Kidney capillary endothelial cell (primary cell): ENCODE measurements at places on chromosomes 16 and 17.

DNA sequence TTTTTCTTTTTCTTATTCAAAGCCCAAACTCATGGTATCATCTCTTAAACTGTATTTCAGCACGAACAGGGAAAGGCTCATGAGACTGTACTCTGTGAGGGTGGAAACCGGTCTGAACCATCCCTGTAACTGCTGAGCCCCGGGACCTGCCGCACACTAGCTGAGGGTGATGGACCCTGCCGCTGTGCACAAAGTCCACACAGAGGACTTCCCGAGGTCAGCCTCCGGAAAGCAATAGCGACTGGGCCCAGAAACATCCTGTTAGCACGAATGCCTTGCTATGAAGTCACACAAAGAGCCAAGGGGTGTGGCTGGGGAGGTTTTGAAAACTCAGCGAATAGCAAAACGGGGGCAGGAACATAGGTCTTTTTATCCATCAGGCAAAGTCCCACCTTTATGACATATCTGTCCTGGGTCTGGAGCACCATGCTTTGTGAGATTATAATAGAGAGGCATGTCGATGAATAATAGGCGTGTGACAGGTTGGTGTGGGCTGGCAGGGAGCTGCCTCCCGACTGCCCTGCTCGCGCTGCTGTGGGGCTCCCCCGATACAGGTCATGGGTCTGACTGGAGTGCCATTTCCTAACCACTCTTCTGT lies 33.4 kb downstream of the CDK5R1 start:
- peak; percentile 92 for DNase-seq

- no peak for DNase-seq
Measured at GRCh38 chr17:16425202-16425601, 9.8 kb downstream of the TRPV2 start.

DNA sequence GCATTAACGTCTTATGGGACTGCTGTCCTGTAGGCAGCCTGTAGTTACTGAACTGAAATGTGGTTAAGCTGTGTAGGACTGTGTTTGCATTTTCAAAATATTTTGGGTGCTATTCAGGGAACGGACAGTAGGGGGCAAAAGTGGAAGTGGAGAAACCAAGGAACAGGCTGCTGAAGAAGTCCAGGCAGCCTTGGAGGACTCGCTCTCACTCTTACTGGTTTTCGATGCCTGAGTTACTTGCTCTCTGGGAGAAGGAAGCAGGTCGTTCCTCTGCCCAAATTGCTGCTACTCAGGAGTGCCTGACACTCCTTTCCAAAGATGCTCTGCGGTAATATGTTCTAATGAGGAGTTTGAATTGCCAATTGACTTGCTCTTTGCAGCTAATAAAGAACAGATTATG lies 64.5 kb upstream of the RBFOX1 start:
- DNase-seq: peak; percentile 7

GRCh38 chr17:30468465-30468864 lies 8.7 kb upstream of the GOSR1 start:
- no peak for DNase-seq

GRCh38 chr17:73272906-73273218 lies 11.2 kb upstream of the CPSF4L start:
- no peak for DNase-seq

DNA sequence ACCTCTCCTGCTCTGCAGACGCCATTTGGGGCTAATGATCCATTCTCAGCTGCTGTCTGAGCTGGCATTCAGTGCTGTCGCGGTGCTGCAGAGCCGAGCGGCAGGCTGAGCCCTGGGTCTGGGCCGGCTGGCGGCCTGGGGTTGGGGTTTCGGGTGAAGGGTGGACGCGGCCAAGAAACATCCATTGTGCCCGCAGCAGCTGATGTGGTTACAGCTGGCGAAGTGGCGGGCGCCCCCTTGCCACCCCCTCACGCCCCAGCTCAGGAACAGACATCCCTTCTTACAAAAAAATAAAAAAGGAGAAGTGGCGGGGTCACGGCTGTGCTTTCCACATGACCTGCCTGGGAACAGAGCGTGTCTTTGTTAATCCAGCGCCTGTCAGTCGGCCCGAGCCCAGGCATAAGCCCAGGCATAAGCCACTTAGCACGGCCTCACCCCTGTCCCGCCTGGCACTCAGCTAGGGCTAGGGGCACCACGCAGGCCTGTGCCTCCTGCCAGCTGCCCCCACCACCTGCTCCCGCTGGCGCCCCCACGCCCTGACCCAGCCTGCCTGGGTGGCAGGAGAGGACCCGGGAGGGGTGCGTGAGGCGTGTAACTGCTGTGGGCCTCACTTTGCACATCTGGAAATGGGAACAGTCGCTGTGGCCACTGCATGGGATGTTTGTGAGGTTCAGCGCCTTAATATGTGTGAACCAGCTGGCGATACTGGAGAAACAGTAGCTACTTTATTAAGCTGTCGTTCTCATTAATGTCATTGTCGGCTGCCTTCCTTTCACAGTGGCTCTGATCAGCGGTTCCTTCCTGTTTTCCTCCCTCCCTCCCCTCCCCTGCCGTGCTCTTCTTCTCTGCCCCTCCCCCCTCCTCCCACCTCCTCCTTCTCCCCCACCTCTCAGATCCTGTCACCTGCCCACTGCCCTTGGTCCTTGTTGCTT lies 197.7 kb upstream of the CIBAR2 start:
- DNase-seq: no peak

GRCh38 chr16:87424266-87424665 lies 32.1 kb downstream of the MAP1LC3B start:
- no peak for DNase-seq
